Endodermal cell (in vitro differentiated cells): ENCODE measurements at places on chromosomes 1 and 21. TPM values are rescaled to one million over a fixed set of nuclear protein-coding genes. Genes with fewer than 3 reads are reported as not detected.

GRCh38 chr1:118101515-118101844 is 83.5 kb downstream of the SPAG17 start:
- DNase-seq: no peak

GRCh38 chr1:45793942-45794604 is 9.3 kb upstream of the MAST2 start:
- DNase-seq: no peak

DNA sequence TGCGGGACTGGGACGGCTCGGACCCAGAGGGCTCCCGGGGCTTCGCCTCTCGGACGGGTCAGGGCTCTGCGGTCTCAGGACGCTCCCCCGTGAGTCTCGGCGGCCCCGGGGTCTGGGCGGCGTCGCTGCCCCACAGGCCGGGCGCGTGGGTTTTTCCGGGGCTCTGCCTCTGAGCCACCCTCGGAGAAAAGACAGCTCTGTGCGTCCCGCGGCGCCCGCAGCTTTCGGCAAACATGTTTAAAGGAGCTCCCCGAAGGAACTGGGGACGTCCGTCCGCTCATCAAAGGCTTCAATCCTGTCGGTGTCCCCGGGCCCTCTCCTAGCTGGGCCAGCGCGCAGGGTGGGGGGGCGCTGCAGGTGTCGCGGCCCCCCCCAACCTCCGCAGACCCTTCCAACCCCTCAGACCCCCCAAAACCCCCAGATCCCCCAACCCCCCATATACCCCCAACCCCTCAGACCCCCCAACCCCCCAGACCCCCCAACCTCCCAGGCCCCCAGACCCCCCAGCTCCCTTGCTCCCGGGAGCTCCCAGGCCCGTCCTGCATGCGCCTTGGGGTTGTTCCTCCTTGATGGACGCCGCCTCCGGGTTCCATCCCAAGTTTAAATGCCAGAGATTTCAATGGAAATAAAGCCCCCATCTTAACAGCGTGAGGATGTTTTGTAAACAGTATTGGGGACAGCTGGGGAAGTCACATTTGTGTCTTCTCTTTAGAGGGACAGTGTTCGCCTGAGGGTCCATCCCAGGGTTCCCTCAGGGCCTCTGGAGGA is 996 bp upstream of the C1orf159 start:
- no peak for DNase-seq

DNA sequence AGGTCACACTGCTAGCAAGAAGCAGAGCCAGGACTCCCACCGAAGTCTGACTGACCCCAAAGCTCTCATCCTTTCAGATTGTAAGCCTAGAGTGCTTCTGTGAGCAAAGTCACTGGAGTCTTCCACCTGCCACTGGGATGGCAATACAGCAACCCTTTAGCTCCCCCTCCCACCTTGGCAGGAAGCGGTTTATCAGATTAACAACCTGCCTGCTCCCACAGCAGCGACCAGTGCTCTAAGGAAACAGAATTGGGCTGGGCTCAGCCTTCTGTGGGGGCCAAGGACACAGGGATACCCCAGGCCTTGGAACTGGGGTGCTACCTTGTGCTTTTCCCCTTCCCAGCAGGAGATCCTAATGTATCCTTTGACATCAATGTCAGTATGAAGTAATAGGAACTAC is 76.0 kb downstream of the GFI1 start:
- peak; percentile 57 for DNase-seq

Gene FMN2
- 20.6 and 26.9 TPM in 2 replicates for total RNA-seq

DNA sequence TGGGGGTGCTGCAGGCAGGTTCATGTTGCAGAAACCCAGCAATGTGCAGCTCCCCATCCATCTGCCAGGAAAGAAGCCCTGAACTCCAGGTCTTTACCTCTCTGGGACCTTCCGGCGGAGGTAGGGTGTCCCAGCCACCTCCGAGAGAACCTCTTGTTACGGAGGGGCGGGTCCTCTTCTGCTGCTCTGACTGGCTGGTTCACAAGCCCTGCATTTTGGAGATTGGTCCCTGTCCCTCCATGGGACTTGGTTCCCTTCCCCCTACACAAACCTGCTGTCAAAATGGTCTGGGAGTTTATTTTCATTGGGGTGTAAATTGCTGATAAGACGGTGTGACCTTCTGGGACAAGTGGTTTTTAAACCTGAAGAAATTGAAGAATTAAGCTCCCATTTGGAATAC is 8.0 kb upstream of the CELSR2 start:
- DNase-seq: peak; percentile 71

DNA sequence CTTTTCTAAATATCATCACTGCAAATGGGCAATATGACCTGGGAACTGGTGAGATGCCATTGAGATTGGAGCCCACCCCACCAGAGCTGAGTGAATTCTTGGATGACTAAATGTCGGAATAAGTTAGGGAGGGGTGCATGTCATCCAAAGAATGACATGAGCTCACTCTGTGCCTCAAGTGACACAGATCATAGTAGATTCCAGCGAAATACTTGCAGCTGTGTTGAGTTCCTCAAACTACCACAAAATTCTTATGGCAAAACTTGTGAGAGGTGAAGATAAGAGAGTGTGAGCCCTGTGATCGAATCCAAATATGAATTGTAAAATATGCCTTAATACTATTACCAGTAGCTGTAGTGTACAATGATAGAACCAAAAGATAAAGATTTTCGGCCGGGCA is 2.3 kb upstream of the TCP10L start:
- DNase-seq: no peak

Gene TP73
- 3.5 to 4.8 TPM (median 4.7 TPM) in 3 replicates for total RNA-seq

DNA sequence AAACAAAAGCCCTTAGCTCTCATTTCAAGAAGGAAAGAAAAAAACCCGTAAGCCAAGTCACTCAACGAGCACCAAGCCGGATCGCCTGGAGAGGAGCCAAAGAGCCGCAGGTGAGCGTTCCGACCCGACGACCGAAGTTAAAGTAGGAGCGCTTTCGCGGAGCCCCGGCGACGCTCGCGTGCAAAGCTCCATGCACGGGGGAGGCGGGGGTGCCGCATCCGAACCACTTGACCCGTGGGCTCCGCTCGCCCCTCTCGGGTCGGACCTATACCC is 382 bp downstream of the GPBP1L1 start:
- DNase-seq: peak; percentile 79

- DNase-seq: peak; percentile 33
These were observed 80.5 kb upstream of the IFFO2 start for GRCh38 chr1:19036813-19037605.

Gene COL24A1
- total RNA-seq: 0.43 and 0.84 TPM in 2 replicates

Gene IGSF3
- total RNA-seq: 23.9 to 38.5 TPM (median 36.7 TPM) in 3 replicates

DNA sequence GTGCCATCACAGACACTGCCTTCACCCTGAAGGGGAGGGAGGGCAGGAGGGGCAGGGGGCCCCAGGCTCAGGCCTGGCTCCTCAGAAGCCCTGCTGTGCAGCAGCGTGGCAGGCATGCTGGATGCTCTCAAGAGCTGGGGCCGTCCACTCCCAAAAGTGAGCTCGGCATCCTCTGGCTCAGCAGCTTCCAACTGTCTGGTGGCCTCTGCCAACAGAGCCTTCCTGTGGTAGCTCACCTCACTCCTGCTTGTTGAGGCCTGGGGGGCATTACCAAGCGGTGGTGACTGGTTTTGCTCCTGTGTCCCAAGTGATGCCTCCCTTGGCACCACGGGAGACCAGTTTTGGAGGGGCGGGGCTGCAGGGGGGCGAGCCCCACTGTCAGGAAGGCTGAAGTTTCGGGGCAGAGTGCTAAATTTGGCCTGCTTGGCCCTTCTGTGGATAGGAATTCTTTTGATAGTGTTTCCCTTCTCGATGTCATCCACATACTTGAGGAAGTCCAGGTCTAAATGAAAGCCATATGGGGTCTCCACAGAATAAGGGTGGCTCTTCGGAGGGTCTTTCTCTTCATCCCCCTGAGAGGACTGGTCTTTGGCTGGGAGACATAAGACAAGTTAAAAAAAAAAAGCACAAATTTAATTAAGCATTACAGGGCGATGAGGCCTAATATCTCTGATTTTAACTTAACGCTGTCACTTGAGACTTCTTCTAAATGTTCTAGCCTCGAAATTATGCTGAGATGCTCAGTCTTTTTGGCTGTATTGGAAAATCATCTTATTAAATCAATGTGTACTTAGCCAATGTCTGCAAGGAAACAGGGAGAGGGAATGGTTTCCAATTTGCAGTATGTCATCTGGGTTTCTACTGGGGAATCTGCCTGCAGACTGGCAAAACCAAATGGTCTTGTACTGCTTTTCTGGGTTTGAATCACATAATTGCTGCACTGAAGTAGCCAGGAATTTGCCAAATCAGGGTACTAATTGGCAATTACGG is 44.4 kb downstream of the KANK4 start:
- no peak for DNase-seq

GRCh38 chr1:3263790-3264189 is 190.7 kb upstream of the ARHGEF16 start:
- DNase-seq: no peak

- no peak for DNase-seq
These were observed 4.8 kb upstream of the TNN start for GRCh38 chr1:175062858-175063257.

DNA sequence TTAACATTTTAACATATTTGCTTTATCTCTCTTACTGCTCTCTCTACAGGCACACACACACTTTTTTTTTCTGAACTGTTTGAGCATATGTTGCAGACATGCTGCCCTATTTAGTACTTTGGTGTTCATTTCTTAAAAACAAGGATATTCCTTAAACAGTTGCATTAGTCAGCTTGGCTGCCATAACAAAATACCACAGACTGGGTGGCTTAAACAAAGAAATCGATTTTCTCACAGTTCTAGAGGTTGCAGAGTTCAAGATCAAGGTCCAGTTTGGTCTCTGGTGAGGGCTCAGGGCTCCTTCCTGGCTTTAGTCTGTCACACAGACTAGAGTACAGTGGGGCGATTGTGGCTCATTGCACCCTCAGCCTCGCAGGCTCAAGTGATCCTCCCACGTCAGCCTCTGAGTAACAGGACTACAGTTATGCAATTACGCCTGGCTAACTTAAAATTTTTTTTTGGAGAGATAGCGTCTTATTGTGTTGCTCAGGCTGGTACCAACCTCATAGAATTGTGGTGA is 46.7 kb downstream of the RPRD2 start:
- DNase-seq: no peak

- no peak for DNase-seq
These were observed 598.3 kb upstream of the ZP4 start for GRCh38 chr1:238489006-238489405.

DNA sequence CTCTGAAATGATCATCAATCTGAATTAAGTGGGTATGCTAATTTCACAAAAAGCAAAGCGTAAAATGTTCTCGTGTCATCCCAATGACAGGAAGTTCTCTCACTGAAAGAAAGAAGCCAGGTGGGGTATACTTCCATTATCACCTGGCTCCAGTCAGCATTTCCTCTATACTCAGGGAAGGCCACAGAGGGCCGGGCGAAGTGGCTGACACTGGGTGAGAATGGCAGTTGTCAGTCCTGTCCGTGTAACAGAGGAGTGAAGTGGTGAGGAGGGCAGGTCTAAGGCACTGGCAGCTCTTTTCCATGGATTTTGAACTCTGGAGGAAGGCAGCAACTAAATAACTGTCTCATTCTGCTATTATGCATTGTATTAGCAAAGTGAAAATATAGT is 60.4 kb downstream of the CAPN2 start:
- peak; percentile 61 for DNase-seq

DNA sequence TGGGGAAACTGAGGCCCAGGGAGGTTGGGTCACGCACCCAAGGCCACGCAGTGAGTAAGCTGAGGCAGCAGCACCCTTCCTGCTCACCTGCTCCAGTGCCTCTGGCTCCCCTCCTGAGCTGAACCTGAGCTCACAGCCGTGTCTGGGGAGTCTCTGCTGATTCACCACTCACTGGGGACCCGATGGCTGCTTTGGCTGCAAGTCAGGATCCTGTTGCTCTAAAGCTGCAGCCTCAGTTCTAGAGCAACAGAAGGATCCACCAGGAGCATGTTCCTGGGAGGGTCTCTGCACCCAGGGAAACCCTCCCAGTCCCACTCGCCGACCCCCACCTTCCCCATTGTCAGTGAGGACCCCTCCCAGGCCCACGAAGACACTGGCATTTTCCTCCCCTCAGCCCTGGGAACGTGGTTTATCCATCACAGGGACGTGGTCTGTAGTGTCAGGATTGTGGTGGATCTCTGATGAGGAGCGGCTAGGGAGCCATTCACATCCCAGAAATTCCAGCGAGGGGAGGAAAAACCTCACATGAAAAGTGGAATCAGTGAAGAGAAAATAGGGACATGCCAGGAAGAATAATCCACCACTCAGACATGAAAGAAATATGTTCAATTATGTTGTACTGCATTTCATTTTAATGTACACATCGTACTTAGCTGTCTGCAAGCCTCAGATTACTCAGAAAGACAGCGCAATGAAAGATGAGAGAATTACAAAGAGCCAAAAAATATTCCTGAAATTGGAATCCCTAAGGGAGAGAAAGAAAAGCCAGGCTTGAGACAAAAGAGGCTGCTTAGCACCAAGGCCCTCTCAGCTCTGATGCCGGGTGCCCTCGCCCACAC is 447.2 kb downstream of the MATN1 start:
- peak; percentile 34 for DNase-seq

DNA sequence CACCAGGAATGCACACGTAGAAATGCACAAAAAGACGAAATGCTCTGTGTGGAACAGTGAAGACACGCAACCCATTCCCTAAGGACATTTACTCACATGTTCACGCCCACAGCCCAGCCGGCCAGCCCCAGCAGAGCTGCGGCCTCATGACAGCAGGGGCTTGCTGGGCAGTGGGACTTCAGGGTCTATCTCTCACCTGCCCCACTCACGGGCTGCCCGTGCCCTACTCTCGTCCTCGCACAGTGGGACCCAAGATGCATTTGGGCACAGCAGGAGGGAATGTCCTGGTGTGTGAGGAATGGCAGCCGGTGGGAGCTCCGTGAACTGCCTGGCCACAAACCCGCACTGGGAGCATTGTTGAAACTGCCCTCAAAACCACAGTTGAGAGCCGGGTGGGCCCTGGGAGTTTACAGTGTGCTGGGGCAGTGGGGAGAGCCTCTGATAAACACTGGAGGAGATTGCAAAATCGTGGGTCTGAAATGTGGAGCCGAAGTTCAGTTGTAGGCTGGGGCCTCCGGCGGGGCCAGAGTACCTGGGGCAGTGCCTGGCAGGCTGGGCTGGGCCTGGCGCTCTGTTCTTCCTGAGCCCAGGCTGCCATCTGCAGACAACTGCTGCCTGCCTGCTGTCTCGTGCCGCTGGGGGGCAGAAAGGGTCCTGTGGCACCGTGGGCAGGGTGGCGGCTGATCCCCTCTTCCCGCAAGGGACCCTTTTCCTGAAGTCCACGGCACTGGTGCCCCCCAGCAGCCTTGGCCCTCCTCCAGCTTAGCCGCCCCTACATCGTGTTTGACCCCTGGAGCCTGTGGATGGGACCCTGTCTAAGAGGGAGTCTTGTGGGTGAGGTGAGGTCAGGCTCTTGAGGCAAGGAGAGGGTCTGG is 20.7 kb upstream of the POFUT2 start:
- peak; percentile 54 for DNase-seq

Gene TFF2
- not detected in 2 replicates for total RNA-seq

GRCh38 chr1:201185527-201186128 is 5.0 kb upstream of the IGFN1 start:
- no peak for DNase-seq

Gene RAB25
- total RNA-seq: 78.5 and 82.0 TPM in 2 replicates

GRCh38 chr1:100452641-100453040 is 85.3 kb upstream of the GPR88 start:
- DNase-seq: no peak

Gene GJA5
- 0.28 to 2.0 TPM (median 1.4 TPM) in 3 replicates for total RNA-seq

- no peak for DNase-seq
These were observed 55.2 kb downstream of the SASS6 start for GRCh38 chr1:100077531-100077930.
